Effector memory CD8-positive, alpha-beta T cell (primary cell): ENCODE measurements at places on chromosomes 16 and 17.

DNA sequence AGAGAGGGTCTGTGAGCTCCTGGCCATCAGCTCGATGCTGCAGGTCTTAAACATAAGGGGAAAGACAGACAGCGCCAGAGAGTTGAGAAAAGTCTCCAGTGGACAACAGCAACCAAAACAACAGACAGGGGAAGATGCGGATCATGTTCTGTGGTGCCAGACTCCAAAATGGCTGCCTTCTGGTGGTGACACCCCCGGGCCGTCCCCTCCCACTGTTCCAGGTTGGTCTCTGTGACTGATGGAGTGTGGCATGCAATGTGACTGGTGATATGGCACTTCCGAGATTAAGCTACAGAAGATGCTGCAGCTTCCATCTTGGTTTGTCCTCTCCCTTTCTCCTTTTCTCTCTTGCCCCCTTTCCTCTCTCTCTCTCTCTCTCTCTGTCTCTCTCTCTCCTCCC lies 40.4 kb upstream of the RBFOX3 start:
- DNase-seq: no peak

DNA sequence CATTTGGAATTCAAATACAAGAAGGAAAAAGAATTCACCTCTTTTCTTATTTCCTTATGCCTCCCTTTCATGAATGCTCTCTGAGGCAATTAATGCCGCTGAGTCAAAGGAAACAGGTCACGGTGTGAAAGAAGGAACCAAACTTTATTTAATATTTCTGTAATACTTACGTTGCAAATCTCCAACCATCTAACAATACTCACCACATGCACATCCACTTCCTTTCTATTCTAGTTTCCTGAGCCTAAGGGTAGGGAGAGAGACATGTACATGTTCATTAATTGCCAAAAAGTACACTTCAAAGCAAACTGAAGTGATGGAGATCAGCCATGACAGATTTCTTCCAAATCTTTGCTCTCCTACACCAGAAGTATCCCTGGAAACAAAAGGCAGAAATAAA lies 47.9 kb upstream of the HLF start:
- no peak for DNase-seq

DNA sequence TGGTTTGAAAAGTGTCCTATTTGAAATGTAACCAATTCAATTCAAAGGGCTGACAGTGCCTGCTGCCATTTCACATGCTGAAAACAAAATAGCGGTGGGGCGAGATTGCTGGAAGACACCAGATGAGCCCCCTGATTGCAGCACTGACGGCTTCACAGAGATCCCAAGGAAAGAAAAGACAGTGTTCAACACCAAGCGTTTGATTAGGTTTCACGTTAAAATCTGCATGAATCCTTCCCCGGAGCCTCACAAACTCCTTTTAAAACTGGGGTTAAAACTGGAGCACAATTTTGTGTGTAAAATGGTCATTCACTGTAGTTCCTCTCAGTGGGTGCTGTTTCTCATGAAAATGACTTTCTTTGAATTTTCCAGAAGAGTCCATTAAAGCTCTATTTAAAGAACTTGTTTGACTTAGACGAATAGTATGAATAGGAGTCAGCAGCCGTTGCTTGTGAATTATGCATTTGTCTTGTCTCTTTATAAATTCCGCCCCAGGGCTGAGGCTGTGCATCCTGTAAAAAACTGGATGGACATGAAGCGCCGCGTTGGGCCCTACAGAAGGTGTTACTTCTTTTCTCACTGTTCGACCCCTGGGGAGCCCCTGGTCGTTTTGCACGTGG lies 8.8 kb downstream of the MLYCD start:
- no peak for DNase-seq

GRCh38 chr17:44752953-44753861 lies 5.6 kb upstream of the ADAM11 start:
- DNase-seq: no peak

DNA sequence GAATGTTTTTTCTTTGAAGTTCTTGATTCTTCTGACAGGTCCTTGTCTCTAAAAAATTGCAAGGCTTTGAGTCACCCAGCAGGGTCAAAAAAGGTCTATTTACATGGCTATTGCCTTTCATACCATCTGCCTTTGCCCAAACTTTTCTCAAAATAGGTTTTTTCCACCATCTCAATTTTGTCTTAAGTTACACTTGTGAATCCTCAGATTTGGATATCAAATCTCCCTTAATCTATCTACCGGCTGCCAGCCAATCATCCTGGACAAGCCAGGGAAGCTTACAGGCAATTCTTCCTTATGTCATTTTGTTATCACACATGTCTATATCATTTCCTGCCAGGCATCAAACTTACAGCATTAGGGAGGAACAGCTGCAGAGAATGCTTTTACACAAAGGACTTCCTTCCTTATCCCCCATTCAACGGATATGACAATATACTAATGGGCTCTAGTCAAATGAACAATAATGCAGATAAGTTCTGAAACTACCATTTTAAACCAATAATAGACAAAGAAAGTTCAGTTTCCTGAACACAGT lies 104.1 kb upstream of the CORO6 start:
- DNase-seq: no peak

GRCh38 chr17:35693662-35694061 lies 37.8 kb upstream of the RASL10B start:
- DNase-seq: no peak

DNA sequence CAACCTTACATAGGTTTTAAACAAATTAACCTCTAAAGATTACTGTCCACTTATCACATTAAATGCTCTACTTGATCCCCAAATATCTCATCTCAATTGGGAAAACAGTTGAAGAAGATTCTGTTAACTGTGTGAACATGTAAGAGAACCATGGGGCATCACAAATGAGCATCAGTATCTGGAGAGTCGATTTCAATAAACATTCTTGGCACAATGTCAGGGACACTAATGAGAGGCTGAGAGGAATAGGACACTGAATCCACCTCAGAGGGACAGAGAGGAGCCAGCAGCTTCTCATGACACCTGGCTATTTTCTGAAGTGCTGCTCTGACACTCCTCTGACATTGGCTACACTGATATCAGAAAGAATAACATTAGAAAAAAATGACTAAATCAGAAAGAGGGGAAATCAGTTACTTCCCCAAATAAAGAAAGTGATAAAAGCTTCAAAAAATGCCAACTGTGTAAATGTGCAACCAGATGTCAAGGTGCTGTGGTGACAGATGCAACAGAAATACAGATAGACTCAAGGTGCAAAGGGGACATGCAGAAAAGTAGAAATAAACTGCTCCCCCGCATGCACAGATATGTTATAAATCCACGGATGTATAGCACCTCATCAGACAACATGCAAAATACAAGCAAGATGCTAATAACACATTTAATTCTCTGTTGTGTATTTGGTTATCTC lies 67.4 kb downstream of the SNX11 start:
- DNase-seq: no peak

GRCh38 chr17:45050481-45051059 lies 862 bp downstream of the DCAKD start:
- DNase-seq: no peak

DNA sequence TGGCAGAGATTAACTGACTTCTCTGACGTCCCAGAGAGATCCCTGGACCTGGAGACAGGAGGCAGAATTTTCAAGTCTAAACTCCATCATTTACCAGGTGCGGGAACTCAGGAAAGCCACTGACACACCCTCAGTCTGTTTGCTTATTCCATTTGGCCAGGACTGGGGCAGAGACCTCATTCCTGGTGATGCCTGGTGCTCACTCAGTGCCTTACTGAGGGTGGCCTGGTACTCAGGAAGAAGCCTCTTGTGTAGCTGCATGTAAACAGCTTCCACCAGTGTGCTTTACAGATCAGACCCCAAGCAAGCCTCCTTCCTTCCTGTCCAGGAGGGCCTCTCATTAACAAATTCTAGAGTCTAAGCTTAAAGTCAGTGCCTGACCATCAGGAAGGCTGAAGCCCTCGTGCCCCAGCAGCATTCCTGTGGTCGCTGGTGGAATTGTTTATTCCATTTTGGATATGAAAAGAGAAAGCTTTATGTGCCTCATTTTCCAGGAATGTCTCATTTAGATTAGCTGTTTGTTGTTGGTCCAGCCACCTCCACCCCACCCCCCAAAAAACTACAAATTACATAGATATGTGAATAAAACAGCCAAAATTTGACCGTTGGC lies 236.1 kb upstream of the CDH5 start:
- no peak for DNase-seq

- DNase-seq: no peak
Measured at GRCh38 chr17:66767154-66767933, 67.6 kb upstream of the CACNG5 start.

DNA sequence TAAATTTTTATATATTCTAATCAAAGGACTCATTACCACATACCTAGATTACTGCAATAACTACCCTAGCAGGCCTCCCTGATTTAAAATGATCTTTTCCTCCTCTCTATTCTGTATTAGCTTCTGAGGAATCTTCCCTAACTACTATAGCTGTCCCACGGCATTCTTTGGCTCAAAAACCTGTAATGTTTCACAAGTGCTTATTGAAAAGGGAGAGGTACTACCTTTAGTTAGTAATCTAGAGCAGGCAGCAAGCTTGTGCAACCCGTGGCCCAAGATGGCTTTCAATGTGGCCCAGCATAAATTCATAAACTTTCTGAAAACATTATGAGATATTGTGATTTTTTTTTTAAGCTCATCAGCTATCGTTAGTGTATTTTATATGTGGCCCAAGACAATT lies 71.0 kb upstream of the CORO6 start:
- no peak for DNase-seq
